Stimulated activated CD4-positive, alpha-beta T cell treated with anti-CD3 and anti-CD28 coated beads, Interleukin-2, amount 100 ng/mL, for 24 hours (primary cell): ENCODE measurements at places on chromosomes 12 and 14.
A peak's percentile ranks its signal among the peaks of the same experiment; 100 is the strongest.

- no peak for DNase-seq
Measured at GRCh38 chr12:114403011-114403689, 2.8 kb downstream of the TBX5 start.

- DNase-seq = peak; percentile 53
Measured at GRCh38 chr12:9797722-9798619, 29.3 kb upstream of the KLRF1 start.

- peak; percentile 82 for DNase-seq
Measured at GRCh38 chr14:61342486-61342885, 21.1 kb downstream of the PRKCH start.

DNA sequence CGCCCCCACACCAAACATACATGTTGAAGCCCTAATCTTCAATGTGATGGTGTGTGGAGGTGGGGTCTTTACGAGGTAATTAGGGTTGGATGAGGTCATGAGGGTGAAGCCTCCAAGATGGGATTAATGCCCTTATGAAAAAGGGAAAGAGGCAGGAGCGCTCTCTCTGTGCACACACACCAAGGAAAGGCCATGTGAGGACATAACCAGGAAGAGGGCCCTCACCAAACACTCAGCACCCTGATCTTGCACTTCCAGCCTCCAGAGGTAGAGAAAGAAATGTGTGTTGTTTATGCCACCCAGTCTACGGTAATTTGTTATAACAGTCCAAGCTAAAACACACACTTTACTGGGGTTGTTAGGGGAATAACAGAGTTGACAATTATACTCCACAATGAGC, 14.6 kb upstream of the PITPNM2 start:
- DNase-seq = no peak

DNA sequence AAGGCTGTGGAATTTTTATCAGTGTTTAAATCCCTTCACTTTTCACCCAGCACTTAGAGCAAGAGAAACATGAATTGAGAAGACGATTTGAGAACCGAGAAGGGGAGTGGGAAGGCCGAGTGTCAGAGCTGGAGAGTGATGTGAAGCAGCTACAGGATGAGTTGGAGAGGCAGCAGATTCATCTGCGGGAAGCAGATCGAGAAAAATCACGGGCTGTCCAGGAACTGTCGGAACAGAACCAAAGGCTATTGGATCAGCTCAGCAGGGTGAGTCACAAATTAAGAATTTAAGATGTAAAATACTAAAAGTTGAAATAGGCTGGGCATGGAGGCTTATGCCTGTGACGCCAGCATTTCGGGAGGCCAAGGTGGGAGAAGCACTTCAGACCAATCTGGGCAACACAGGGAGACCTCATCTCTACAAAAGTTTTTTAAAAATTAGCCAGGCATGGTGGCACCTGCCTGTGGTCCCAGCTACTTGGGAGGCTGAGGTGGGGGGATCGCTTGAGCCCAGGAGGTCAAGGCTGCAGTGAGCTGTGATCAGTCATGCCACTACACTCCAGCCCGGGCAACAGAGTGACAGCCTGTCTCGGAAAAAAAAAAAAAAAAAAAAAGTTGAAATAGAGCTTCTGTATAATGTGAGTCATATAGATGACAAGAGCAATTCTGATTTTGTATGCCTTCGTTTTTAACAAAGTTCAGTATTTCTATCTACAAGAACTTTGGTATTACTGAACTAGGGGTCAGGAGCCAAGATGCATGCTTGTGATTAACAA, 9.6 kb downstream of the BICDL1 start:
- DNase-seq = no peak

- peak; percentile 20 for DNase-seq
Measured at GRCh38 chr12:65742018-65743010, 82.0 kb upstream of the HMGA2 start.

DNA sequence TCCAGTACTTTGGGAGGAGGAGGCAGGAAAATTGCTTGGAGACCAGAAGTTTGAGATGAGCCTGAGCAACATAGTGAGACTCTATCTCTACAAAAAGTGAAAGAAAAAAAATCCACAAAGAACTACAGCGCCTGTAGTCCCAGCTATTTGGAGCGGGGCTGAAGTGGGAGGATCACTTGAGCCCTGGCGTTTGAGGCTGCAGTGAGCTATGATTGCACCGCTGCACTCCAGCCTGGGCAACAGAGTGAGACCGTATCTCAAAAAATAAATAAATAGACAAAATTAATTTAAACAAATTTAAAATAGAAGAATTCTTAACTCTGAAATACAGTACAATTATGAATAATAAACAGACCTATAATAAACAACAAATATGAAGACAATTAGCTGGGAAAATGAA, 40.9 kb downstream of the ATL1 start:
- DNase-seq = no peak

- DNase-seq = no peak
Measured at GRCh38 chr14:50954811-50955372, 10.6 kb upstream of the PYGL start.

- DNase-seq = no peak
Measured at GRCh38 chr14:88323086-88323522, at the start of gene KCNK10. KCNK10 (minus strand) TSS chr14:88323269; CDS start chr14:88322798, 471 bp downstream.

DNA sequence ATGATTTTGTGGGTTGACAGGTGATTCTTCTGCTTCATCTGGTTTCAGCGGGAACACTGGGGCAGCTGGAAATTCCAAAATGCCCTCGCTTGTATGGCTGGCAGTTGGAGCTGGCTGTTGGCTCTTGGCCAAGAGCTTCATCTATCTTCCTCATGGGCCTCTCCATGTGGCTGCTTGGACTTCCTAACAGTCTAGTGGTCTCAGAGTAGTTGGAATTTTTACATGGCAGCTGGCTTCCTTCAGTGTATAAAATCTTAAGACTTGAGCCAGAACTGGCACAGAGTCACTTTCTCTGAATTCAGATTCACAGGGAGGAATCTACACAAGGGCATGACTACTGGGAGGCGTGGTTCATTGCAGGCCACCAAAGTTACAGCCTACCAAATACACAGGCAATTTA, 204.9 kb upstream of the RMST start:
- no peak for DNase-seq

- DNase-seq = no peak
Measured at GRCh38 chr12:105166736-105167135, 59.2 kb downstream of the WASHC4 start.

DNA sequence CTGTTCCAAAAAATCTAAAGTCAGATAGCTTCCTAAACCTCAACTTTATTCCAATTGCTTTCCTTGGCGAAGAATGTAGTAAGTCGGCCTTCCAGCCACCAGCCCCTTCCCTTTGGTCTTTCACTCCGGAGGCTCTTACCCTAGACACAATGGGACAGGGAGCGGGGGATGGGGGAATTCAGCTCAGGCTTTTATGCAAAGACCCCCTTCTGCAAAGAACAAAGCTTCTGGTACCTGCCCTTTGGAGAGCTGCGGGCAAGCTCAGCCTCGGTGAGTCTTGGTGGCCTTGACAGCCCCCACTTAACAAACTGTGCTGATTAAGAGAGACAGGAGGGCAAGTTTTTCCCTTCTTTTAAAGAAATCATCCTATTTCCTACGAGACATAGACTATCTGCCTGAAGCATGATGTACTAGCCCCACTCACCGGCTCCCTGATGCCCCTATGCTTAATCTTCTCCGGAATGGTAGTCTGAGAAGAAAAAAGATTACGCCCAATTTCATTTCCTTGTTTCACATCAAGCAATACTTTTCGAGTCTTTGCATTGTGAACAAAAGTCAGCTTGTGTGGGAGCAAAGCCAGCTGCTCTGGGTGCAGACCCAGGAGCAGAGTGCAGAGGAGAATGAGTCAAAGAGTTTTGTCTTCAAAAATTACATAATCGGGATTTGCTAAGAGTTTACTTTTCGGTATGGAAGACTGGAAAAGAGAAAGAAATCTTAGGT, 1.5 kb upstream of the NANOG start:
- no peak for DNase-seq

DNA sequence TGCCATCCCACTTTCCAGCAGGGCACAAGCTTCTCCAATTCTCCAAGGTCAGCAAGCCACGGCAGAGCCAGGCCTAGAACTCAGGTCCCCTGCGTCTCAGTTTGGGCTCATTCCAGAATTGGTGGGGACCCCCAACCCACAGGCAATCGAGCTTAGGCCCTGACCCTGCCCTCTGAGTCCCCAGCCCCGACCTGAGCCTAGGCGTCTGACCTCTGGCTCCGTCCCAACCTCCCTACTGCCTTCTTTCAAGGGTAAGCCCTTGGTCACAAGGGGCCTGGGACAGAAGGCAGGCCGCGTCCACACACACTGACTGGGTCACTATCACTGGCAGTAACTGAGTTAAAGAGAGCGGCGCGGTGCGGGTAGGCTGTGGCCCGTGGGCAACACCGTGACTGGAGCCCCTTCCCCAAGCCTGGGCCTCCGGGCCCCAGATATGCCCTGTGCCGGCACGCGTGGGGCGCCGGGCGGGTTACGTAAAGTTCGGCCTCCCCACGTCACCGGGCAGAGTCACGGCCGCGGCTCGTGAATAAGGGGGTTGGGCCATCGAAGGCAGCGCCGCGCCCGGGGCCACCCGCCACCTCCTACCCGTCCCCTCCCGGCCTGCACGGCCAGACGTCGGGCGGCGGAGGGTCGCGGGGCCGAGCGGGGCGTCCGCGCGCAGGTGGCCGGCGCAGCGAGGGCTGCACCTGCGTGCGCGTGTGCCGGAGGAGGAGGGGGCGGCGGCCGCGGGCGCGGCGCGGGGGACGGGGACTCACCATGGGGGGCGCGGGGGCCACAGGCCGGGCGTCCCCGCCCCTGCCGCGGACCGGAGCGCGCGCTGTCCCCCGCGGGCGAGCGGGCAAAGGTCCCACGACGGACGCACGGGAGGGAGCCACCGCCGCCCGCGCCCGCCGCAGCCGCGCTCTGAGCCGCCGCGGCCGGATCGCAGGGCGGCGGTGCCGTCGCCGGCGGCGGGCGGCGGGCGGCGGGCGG, 516 bp downstream of the ANKRD9 start:
- DNase-seq = peak; percentile 45

DNA sequence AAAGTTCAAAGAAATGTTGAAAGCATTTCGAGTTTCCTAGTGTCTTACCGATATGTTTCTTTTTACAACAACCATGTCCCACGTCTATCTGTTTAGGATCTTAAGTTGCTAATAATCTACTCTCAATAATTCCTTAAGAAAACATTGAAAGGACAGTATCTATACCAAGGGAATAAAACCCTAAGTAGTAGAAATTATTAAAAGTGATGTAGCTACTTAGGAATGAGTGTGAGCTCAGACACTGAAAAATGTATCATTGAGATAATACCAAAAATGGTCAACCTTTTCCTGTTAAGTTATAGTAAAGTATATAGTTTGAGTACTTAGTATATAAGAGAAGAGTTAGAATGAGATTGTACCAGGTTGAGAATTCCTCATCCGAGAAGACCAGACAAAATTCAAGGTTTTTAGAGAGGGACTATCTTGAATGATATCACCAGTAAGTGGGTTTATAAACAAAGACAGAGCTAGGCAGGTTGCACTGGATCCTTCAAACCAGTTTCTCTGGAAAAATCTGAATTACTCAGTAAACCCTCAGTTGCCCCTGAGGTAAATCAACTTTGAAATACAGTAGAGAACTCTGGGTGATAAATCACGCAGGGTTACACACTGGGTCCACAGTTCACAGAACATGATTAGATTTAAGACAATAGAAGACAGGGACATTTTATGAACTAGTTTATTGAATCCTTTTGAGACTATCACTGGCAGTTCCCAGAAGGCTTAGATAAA, 96.8 kb downstream of the ERGIC2 start:
- DNase-seq = no peak

DNA sequence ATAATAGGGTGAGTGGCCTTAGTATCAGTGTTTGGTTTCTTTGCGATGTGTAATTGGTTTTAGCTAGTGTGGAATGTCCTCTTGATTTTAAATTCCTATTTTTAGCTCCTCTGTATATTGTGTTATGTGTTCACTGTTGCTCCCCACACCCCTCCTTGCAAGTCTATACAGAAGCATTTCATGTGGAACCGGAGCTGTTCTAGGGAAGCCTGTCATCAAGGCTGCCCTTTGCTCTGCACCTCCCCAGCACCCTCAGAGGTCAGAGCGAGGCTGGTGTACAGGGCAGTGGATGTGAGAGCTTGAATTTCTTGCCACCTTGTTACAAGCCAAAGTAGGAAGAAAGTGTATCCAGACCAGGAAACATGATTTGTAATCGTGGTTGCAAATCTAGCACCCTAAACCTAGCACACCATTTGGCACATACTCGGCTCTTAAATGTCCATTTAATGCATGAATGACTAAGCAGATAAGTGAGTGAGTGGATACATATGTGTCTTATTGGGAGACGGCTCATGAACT, 376.8 kb downstream of the RGS6 start:
- DNase-seq = no peak

DNA sequence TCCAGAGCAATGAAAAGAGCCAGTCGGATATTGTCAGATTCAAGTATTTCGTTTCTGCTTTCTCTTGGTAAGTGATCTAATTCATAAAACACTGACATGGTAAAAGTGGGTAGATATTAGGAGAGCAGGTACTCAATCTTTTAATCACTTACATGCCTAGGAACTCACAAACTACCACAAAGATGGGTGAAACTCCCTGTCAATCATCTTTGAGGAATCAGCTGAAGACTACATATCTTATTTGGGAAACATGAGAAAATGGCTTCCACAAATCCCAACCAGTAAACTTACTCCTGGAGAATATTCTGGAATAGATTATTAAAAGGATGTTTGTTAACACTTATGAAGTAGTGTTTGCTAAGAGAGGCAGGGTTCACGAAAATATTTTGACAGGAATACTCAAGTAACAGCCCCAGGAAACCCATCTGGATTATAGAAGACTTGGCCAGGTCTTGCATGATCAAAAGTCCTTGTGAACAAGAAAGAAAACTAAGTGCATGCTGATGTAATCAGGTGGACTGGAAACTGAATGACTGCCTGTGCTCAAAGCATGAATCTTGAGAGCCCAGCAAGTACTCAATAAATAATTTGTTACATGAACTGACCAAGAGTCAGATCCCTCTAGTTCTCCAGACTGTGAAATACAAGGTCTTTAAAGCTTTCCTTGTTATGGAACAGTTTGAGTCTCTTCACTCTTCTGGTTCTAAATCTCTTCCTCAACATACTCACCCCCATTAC, 15.5 kb downstream of the CNIH1 start:
- DNase-seq = no peak

- no peak for DNase-seq
Measured at GRCh38 chr12:78863482-78864402, 832 bp upstream of the SYT1 start.

GRCh38 chr12:103198499-103198898, 241.0 kb downstream of the ASCL1 start:
- DNase-seq = no peak

GRCh38 chr12:50050410-50051098, 6.8 kb upstream of the ASIC1 start:
- DNase-seq = no peak
